Stimulated activated CD4-positive, alpha-beta T cell treated with anti-CD3 and anti-CD28 coated beads, Interleukin-15, amount 100 ng/mL, for 1 hour (primary cell): ENCODE measurements at places on chromosomes 4 and X.

DNA sequence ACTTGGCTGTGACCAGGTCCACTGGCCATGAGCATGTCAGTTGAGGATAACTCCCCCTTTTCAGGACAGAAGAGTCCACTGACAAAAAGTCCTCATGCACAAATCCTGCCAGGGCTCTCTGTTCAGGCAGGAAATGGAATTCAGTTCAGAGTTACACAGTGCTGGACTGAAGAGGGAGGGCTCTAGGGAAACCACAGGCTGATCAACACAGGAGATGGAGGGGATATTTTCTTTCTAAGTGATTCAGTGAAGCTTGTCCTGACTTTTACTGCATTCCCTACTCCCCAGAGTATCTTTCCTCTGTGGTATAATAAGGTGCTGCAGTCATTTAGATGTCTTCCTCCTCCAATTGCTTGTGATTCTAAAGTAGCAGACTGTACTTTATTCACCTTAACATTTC is 335.5 kb upstream of the IGFBP7 start:
- no peak for DNase-seq

GRCh38 chrX:10507181-10507580 is 113.2 kb downstream of the MID1 start:
- DNase-seq: no peak

DNA sequence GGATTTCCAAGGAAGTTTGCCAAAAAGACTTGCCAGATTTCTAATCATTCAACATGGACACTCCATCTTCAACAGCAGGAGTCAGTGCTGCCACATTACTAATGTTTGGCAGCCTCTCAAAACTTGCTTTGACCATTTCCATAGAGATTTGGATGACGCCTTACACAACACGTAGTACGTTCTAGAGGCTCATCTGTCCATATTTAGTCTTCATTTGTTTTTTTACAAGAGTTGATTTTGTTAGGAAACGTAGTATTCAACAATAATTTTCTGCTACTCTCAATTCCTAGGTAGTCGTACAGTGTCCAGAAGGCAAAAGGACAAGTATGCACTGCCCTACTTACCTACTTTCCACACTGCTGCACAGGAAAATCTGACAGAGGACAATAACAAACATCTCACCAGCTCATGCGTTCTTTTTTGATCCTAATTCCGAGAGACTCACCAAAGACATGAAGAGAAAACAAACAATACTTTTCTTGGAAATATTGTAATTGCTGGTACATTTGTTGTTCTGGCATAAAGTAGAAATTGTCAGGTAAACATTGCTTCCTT is 117.3 kb downstream of the SNCA start:
- no peak for DNase-seq

- DNase-seq: no peak
Measured at GRCh38 chrX:101749436-101749835, 89.8 kb upstream of the ARMCX2 start.
